Keratinocyte (primary cell): ENCODE measurements at places on chromosomes 7 and 10.
A peak's percentile ranks its signal among the peaks of the same experiment; 100 is the strongest.

DNA sequence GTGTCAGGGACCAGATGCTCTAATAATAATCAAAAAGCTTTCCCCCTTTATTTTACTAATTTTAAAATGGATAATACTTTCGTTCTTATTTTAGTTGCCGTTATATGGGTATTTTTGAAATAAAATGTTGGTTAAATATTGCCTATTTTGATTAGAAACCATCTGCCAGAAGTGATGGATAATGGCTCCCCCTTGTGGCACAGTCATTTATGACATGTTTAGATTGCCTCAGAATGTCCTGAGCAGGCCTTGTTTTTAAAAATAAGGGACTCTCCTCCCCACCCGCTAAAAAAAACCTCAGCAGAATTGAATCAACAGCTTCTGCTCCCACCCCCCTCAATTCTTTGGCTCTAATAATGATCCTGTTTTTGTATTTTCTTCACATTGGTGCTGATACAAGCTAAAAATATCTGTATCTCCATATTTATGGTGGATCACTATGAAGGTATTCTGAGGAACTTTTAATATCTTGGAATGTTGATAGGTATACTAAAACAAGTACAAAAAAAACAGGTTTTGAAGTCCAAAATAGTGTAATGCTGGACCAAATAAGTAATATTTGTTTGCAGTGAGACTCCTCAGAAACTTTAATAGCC, 38.8 kb downstream of the TMEM60 start:
- DNase-seq, result peak; percentile 19

- DNase-seq, result no peak
These were observed 28.1 kb upstream of the SLC26A4 start for GRCh38 chr7:107632492-107632865.

- DNase-seq, result no peak
These were observed 73.4 kb upstream of the CUX1 start for GRCh38 chr7:101743995-101744360.

GRCh38 chr7:41975849-41976248, 261.2 kb downstream of the GLI3 start:
- DNase-seq, result no peak

DNA sequence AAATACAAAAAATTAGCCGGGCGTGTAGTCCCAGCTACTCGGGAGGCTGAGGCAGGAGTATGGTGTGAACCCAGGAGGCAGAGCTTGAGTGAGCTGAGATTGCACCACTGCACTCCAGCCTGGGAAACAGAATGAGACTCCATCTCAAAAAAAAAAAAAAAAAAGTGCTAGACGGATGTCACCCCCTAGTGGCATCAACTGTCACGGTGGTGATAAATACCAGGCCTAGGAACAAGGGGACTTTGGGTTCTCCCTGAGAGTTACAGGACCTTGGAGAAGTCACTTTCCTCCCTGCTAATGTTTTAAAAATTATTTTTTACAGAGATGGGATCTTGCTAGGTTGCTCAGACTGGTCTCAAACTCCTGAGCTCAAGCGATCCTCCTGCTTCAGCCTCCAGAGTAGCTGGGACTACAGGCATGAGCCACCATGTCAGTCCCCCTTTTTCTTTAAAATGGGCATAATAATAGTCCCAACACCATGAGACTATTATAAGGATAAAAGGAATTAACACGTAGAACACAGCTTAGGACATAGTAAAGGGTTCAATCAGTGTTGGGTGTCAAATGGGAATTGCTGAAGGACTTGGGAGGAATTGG, 2.6 kb upstream of the TMEM130 start:
- no peak for DNase-seq

GRCh38 chr7:99094401-99094800, 49.5 kb downstream of the SMURF1 start:
- DNase-seq, result no peak

GRCh38 chr10:111747751-111748150, 435.8 kb downstream of the GPAM start:
- DNase-seq, result no peak

DNA sequence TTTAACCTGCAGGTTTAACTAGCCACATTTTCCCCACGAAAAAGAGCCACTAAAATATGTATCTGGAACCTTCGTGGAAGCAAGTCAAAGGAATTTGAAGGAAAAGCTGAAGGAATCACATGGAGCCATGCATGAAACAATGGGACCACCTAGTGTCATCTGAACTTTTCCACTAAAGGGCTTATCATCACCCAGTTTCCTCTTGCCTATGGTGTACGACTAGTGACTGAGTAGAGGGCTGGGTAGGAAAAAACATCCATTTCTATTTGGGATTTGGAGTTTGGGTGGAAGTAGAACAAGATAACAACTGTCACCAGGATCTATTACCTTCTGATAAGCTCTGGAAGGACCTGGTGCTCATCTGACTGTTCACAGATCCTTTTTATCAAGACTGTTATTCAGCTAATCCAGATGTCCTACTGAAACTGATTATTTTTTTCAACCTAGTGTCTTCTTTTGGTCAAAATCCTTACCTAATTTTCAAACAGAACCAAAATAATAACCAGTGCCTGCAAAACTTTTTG, 153.2 kb upstream of the COL1A2 start:
- no peak for DNase-seq

- peak; percentile 81 for DNase-seq
These were observed 27.3 kb downstream of the AGAP3 start for GRCh38 chr7:151113344-151114150.

DNA sequence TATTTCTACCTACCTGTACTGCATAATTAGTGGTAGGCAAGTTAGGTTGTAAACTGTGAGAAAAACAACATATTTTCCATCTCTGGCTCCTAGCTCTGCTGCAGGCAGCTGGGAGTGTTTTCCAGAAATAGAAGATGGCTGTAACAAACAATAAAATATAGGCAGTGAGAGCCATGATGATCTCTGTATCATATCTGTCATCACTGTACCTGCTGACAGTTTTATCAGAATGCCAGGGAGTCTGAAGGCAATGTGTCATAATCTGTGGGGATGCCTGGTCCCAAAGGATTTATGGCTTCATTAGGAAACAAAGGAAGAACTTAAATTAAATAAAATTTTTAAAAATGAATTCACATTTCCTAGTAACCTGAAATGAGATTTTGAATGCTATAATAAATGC, 160.9 kb upstream of the SMIM30 start:
- DNase-seq, result no peak

DNA sequence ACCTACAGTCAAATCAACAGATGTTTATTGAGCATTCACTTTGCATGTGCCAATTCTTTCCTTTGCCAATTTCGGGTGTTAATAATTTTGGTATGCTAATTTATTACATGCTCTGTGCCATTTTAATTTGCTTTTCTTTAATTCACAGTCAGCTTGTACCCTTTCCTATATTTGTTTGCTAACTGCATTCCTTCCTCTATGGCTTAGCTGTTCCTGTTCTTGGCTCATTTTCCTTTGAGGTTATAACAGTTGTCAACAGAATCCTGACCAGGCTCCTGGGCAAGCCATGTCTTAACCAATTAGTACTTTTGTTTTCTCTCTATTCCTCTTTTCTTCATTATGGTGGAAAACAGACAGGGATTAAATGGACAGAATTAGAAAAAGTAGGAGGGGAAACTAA, 73.6 kb upstream of the RPA3 start:
- DNase-seq, result no peak

GRCh38 chr10:118798231-118798662, 43.5 kb upstream of the CACUL1 start:
- DNase-seq, result peak; percentile 28
